Mesenteric fat pad (tissue), 1 donor: ENCODE measurements at places on chromosomes 2 and 18. TPM values are rescaled to one million over a fixed set of nuclear protein-coding genes. Genes with fewer than 3 reads are reported as not detected.

Gene INPP5D
- 28.8 TPM for total RNA-seq

Gene NEU2
- not detected for total RNA-seq

Gene NR4A2
- total RNA-seq, result 67.7 TPM

Gene MSTN
- total RNA-seq, result 0.48 TPM

Gene SIX3
- not detected for total RNA-seq

Gene SCN7A
- total RNA-seq, result 0.42 TPM

Gene ALPG
- total RNA-seq, result not detected

- DNase-seq, result no peak
Observed at GRCh38 chr2:111652038-111652437, 232.0 kb downstream of the ANAPC1 start.

DNA sequence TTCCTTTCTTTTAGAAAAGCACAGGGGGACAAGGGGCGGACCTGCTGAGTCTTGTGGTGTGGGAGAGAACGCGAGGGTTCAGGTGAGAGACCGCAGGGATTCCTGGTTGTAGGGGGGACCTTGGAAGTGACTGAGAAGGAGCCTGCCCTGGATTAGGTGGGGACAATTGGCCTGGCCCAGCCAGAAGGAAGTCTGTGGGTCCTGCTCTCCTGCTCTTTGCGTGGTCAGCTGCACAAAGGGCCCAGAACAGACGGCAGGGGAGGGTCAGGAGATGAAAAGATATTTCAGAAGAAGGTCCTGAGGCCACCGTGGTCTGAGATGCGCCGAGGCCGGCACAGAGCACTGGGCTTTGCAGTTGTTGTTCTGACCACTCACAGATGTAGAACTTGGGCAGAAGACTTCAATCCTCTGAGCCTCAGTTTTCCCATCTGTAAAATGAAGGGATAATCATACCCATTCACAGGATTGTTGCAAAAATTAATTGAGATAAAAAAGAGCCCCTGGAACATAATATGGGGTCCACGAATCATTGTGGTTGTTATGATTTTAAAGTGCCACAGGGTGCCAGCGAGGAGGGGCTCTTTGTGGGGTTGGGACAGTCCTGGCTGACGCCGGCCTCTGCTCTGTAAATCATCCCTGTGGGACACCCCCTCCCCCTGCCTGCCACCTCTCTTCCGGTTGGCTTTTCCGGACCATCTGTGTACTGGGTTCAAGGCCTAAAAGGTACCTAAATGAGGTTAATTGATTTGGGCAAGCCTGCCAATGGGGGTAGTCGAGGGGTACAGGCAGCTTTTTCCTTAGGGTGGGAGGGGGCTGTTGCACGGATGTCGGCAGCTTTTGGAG, 1.8 kb downstream of the LPIN1 start:
- peak; percentile 81 for DNase-seq

GRCh38 chr18:79941473-79942119, 9.9 kb downstream of the SLC66A2 start:
- peak; percentile 80 for DNase-seq

GRCh38 chr2:163182764-163183354, 344.3 kb upstream of the KCNH7 start:
- DNase-seq, result no peak

DNA sequence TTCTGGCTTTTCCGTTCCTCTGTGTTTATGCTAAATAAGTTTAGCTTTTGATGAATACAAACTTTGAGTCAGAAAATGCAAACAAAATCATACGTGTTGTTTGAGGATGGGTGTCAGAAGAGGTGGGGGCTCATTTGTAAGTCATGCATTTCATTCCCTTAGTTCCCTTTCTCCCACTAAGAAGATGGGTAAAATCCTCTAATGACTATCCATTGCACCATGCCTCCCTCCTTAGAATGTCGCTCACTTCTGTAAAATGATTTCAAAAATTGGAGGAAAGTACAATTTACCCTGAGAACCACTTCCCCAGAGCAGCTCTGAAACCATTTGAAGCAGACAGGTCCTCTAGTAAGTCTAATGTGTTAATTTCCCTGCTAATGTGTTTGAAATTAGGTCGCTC, 629.6 kb upstream of the VRK2 start:
- DNase-seq, result no peak

DNA sequence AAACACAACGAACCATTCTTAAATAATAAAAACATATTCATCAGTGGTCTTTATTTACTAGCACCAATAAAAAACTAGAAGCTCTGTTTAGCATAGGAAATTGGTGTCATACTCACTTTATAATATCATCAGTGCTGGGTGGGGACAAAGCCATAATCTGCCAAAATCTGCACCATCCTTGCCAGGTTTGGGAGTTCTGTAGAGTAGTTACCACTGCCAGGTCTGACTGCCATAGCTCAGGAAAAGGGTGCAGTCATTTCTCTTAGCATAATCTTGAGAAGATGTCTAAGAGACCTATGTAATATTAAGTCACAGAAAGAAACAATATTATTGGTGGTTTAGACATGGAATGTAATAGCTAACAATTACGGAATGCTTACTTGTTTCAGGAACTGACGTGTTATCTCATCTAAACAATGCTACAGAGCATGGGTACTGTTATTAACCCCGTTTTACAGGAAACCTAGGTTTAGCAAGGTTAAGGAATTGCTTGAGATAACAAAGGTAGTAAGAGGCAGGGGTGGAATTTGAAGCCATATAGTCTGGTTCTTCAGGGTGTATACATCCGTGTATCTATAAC, 1.6 kb upstream of the MARCHF7 start:
- no peak for DNase-seq

DNA sequence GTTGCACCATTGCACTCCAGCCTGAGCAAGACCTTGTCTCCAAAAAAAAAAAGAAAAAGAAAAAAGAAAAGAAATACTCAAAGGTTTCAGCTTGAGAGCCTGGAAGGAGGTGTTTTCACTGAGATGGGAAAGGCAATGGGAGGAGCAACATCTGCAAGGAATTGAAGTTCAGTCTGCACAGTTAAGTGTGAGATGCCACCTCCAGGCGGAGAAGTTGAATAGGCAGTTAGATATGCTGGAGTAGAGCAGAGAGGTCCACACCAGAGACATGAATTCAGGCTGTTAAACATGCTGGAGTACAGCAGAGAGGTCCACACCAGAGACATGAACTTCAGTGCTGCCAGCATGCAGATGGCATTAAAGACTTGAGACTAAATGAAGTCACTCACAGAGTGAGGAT, 41.4 kb upstream of the DTNB start:
- no peak for DNase-seq

GRCh38 chr2:154370873-154371272, 327.6 kb upstream of the KCNJ3 start:
- no peak for DNase-seq

- DNase-seq, result no peak
Observed at GRCh38 chr2:17303054-17303453, 215.2 kb downstream of the RAD51AP2 start.

GRCh38 chr2:238892204-238892500, 44.3 kb downstream of the TWIST2 start:
- DNase-seq, result no peak

- DNase-seq, result no peak
Observed at GRCh38 chr2:85584354-85584856, at the start of gene VAMP5. Gene VAMP5 (plus strand): TSS chr2:85584431. CDS start chr2:85584491, 60 bp downstream.

GRCh38 chr2:43464590-43464989, 131.2 kb downstream of the THADA start:
- DNase-seq, result no peak

DNA sequence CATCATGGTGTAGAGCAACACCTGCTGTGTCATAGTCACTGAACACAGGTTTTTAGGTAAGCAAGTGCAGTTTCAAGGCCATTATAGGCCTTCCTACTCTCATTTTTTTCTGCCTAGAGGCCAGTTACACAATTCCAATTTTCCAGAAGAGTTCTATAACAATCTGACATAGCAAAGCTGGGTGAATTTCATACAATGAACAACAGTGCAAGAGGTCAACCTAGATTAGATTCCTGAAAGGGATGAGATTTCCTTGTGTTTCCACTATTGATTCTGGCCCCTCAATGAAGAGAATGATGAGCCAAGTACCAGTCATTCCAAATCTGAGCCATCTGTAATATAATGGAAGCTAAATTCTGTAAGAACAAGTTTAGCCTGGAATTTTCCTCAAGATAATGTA, 15.3 kb upstream of the CD28 start:
- no peak for DNase-seq

GRCh38 chr2:56918790-56919189, 735.0 kb downstream of the CCDC85A start:
- DNase-seq, result no peak

- DNase-seq, result no peak
Observed at GRCh38 chr2:228688007-228688645, 506.6 kb upstream of the SPHKAP start.

DNA sequence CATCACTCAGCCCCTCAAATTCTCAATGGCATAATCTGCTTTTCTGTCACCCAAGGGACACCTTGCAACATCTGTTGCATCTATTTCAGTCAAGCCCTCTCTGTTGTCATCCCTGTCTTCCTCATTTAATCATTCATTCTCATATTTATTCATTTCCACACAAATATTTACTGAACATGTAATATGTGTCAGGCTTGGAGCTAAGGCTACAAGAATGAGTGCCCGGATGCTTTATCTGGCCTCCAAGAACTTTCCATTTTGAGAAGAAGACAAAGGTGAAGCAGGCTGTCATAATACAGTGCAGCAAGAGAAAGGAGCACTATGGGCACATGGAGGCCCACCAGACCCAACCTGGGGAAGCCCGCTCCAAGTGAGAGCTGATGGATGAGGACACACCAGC, 15.6 kb downstream of the IL18RAP start:
- no peak for DNase-seq

- DNase-seq, result no peak
Observed at GRCh38 chr2:56969513-56969912, 785.7 kb downstream of the CCDC85A start.

DNA sequence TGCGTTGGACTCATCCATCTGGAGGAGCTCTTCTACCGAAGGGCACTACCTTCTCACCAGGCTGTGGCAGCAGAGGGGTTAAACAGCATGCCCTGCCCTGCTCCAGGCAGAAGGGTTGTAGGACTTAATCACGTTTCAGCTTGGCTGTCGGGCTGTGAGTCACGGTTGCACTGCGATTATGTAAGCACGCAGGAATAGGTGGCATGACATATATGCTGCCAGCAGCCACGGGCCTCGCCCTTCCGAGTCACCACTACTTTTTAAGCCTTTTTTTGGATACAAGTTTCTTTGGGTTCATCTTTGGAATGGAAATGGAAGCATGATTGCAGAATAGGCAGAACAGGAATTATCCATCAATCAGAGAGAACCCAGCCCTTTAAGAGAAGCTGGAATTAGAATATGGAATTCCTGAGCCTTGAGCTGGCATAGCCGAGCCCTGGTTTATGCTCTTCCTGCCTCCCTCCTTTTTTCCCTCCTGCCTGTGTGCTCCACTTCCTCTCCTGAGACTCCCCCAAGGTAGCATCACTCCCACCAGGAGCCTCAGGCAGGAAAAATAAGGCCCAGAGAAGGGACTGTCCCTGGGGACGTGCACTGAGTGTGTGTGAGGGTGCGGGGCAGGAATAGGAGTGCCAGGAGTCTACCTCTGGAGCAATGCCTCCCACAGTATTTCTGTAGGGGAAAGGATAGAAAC, 86.8 kb downstream of the SEMA4F start:
- DNase-seq, result no peak

- no peak for DNase-seq
Observed at GRCh38 chr2:239264838-239265651, 135.8 kb downstream of the HDAC4 start.

- DNase-seq, result no peak
Observed at GRCh38 chr2:240284503-240285259, 144.2 kb upstream of the OTOS start.

DNA sequence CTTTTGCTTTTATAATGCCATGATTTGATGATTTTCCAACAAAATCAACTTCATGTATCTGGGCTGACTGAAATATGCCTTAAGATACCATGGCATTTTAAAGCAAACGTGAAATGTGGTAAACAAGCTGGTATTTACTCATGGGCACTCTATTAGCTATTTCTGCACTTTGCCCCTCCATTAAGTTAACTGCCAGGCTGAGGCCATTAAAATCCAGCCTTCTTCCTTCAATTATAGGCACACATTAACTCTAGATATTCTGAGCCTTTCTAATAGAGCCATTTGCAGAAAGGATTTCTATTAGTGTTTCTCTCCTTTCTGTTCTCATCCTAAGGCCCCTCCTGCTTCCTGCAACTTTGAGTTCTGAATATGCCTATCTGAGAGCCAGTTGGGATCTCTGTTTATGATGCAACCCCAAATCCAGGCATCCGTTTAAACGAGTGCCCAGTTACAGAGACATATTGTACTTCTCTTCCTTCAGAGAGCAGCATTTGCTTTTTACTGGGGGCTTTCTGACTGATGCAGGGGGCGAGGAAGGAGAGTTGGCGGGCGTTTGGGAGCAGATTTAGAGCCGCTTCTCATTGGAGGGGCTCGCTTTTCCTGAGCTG, 1.6 kb upstream of the KCNJ3 start:
- no peak for DNase-seq
